ENCODE measurements at places on chromosomes 2 and 18.

DNA sequence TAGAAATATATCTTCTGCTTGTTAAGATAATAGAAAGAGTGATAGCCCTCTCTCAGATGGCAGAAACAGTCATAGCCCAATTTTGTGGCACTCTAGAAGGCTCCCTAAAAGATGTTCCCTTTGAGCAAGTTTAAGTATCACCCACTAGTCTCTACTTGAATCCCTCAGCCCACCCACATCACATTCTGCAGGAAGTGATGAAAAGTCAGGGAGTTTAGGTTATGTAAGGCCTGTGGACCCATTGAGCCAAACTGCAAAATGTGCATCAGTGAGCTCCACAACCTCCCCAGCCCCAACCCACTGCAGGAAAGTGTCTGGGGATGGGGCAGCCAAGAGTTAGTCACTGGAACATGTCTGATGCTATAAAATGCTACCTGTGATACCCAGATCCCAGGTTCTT lies 25.6 kb downstream of the ANKRD44 start:
- DNase-seq = no peak

DNA sequence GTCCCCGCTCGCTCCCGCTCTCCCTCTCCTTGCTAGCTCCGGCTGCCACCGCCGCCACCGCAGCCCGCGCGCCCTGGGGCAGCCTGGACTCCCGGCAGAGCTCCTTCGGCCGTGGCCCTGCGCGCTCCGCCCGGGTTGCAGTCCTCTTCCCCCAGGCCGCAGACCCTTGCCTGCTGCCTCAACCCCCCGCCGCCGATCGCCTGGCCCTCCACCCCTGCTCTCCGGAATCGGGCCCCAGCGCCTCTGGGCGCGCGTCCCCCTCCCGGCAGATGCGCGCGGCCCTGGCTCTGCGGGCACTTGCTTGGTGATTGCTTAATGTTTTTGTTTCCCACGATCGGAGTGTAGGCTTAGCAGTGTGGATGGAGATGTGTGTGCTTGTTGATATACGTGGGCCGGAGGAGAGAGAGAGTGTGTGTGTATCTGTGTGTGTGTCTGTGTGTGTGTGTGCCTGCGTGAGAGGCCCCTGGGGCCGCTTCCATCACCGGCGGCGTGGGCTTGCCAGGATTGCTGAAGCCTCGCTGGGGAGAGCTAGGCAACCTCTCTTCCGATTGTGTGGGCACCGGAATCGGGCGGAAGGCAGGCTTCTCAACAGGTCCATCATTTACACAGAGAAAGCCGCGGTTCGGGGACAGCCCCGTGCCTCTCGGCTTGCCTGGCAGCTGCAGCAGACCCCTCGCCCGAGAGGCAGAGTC lies 877 bp downstream of the INHBB start:
- DNase-seq = no peak

DNA sequence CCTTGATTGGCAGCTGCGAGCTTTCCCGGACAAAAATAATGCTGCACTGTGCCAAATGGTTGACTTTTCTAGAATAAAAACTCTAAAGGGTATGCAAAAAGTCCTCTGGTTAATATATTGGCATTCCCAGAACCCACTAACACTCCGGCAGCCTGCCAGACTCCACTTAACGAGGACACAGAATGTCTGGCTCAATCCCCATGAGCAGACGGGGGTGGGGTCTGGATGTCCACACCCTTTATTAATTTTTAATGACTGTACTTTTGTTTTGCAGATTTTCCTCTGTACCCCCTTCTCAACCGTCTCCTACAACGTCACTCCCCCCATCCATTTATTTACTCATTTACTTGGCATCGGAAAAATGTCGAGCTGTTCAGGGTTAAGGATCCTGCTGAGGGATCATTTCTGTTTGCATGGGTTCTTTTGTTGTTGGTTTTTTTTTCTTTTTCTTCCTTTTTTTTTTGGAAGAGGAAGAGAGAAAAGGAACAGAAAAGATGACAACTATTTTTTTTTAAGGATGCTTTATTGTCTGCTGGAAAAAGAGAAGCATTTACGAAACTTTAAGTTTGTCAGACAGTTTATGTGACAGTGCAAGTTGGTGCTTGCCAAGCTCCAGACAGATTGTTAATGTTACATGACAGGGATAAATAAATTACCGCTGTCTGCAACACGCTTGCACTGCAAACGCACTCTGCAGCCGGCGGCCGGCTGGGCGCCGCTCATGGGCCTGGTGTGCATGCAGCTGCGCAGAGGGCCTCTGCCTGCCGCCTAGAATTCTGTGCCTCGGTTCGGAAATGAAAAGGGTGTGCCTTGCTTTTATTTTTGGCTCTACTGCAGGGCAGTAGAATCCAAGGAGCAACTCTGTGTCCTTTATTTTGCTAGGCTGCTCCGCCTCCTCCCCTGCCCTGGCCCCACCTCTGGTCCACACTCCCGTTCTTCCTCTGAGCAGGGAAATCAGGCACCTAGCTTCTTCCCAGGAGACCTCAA lies 3.6 kb downstream of the LDLRAD4 start:
- DNase-seq = no peak

GRCh38 chr18:53070788-53071187 lies 730.8 kb downstream of the DCC start:
- no peak for DNase-seq

DNA sequence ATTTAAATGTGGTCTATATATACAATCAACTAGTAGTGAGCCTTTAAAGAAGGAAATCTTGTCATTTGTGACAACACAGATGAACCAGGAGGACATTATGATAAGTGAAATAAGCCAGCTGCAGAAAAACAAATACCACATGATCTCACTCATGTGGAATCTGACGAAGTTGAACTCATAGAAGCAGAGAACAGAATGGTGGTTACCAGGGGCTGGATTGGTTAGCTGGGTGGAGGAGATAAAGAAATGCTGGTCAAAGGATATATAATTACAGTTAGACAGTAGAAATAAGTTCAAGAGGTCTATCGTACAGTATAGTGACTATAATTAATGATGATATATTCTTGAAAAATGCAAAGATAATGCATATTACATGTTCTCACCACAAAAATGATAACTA lies 267.9 kb downstream of the FBXO15 start:
- DNase-seq = no peak

GRCh38 chr2:66789741-66790140 lies 354.8 kb downstream of the MEIS1 start:
- no peak for DNase-seq

DNA sequence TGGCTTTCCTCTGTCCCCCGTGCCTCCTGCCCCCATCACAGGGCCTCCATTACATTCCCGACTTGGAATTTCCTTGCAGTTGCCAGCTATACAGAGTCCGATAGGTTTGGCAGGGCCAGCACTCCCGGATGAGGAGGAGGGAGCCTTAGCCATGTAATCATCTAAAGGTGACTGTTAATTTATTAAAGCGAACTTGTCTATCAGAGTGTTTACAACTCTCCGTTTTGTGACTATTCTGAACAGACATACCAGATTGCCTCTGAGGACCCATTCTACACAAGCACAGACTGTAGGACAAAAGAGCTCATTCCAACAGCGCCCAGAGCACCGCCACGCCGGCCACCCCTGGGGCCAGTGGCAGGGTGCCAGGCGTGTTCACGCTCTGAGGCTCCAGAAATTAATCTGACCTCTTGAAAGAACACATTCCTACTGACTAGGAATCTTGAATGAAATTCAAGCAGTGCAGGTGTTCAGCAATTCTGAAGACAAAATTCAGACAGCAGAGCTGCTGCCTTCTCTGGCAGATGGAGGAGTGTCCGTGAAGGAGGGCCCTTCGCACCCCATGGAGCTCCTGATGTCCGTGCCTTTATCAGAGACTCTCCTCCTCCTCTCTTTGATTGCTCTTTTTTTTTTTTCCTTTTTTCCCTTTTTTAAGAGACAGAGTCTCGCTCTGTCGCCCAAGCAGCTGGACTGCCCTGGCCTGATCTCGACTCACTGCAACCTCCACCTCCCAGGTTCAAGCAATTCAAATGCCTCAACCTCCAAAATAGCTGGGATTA lies 58.1 kb upstream of the RALBP1 start:
- DNase-seq = no peak

DNA sequence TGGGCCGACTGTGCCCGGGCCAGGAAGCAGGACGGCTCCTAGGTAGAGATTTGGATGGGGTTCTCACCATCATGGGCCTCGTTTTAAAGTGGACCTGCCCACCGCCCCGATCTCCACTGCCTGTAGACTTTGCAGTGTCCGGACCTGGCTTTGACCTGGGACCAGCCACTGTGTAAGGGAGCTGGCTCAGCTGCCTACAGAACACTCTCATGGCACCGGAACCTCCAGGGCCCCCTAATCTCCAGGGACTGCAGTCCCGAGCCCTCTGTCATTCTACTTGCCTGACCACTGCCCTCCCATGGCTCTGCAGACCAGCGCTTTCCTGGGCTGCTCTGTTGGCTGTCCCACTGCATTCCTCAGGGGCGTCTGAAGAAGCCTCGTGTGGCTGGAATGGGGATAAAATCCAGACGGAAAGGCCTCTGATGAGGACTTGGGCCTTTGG lies 120.8 kb downstream of the GLI2 start:
- DNase-seq = no peak

- DNase-seq = no peak
Observed at GRCh38 chr18:62445386-62445917, 77.4 kb upstream of the ZCCHC2 start.

DNA sequence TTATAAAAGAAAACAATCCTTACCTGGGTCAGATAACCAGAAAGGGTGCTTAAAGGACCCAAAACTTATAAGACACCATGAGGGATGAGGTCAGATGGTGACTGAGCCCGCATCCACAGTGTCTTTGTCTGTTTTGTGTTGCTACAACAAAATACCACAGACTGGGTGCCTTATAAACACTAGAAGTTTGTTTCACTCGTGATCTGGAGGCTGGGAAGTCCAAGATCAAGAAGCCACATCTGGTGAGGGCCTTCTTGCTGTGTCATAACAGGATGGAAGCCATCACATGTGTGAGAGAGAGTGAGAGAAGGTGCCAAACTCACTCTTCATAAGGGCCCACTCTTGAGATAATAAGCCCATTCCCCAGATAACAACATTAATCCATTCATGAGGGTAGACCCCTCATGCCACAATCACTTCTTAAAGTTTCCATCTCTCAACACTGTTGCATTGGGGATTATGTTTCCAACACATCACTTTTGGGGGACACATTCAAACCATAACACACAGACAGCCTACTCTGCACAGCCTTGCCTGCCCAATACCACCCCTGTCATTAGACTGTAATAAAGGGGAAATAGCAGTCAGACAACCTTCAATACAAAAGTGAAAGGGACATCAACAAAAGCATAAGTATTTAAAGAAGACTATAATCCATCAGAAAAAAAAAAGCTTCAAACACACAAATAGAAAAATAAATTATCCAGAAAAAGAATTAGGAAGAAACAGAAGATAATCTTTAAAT lies 249.8 kb downstream of the ANAPC1 start:
- DNase-seq = no peak

DNA sequence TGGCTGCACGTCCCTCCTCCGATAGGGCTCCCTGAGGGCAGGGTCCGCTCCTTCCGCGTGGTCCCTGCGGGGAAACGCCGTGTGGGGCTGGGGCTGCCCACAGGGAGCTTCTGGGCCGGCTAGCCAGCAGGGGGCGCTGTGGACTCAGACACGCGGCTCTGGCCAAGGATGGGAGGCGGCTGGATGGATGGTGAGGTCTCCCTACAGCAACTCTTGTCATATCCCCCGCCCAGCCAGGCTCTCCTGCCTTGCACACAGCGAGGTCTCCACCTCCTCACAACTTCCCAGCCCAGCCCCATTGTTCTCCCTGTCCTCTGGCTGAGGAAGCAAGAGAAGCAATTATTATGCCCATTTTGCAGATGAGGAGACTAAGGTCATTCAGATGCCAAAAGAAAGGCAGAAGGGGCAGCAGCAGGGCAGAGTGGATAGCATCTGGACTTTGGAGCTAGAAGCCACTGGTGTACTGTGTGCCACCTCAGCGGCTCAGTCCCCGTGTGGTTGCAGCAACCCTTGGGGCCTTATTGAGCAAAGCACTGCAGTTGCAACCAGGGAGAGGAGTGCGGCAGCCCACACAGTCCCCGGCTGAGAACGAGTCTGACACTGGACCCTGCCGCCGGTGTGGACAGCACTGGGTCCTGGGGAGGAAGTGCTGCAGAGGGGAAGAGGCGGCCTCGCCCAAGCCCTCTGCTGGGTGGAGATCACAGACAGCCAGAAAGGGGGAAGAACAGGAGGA lies 99.0 kb downstream of the ZFP36L2 start:
- DNase-seq = peak; percentile 86

- DNase-seq = no peak
Observed at GRCh38 chr18:45562567-45563479, 52.5 kb upstream of the SLC14A2 start.
